ENCODE measurements at places on chromosomes 7 and 10.
A peak's percentile ranks its signal among the peaks of the same experiment; 100 is the strongest.

DNA sequence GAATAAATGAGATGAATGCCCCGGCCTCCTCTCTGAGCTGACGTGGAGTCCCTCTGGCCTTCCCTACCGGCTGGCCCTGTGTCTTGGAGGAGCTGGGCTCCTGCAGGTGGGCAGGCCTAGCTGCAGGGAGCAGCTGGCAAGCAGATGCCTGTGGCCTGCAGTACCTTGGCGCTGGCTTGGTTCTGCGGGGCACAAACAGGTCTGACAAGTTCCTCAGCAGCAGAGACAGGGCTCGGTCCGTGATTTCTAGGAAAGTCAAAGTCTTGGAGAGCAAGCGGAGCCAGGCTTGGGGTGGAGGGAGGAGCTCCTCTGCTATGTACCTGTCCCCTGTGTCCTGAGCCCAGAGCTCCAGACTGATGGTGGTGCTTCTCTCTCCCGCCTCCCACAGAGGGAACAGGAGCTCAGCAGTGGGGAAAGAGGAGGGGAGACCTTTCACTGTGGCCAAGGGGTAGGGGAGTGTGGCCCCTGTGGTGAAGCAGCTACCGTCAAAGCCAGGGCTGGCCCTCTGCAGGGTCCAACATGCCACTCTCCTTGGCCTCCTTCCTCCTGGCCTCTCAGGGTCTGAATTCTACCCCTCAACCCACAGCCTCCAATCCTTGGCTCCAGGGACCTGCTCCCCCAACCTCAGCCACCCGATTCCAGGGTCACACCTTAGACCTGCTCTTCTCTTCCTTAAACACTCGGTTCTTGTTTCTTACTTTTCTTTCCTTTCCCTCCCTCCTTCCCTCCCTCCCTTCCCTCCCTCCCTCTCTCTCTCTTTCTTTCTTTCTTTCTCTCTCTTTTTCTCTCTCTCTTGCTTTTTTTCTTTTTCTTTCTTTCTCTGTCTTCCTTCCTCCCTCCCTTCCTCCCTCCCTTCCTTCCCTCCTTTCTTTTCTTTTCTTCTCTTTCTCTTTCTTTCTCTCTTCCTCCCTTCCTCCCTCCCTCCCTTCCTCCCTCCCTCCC is 20.1 kb downstream of the MYL10 start:
- H3K4me1 ChIP-seq: peaks cover 4% of the 10 kb centered on the region
- no peaks in the 10 kb centered on the region for H3K27me3 ChIP-seq
- H3K4me3 ChIP-seq: no peak overlapping the region
- no peaks in the 10 kb centered on the region for H3K36me3 ChIP-seq

- no peak overlapping the region for H3K27ac ChIP-seq
- no peaks in the 10 kb centered on the region for H3K36me3 ChIP-seq
- no peak overlapping the region for H3K4me3 ChIP-seq
- DNase-seq: no peak
Observed at GRCh38 chr7:143975617-143976016, 21.0 kb downstream of the OR2F1 start.

- H3K4me3 ChIP-seq: no peak overlapping the region
- H3K27me3 ChIP-seq: no peaks in the 10 kb centered on the region
- no peaks in the 10 kb centered on the region for H3K36me3 ChIP-seq
- DNase-seq: no peak
- peaks cover 7% of the 10 kb centered on the region for H3K4me1 ChIP-seq
- H3K27ac ChIP-seq: no peak overlapping the region
Observed at GRCh38 chr10:69496352-69497230, 45.3 kb downstream of the TSPAN15 start.

- H3K27me3 ChIP-seq: no peaks in the 10 kb centered on the region
- no peak for DNase-seq
- peak overlapping the region; percentile 96 for H3K4me3 ChIP-seq
Observed at GRCh38 chr7:155002411-155003091, 373 bp downstream of the PAXIP1 start.

DNA sequence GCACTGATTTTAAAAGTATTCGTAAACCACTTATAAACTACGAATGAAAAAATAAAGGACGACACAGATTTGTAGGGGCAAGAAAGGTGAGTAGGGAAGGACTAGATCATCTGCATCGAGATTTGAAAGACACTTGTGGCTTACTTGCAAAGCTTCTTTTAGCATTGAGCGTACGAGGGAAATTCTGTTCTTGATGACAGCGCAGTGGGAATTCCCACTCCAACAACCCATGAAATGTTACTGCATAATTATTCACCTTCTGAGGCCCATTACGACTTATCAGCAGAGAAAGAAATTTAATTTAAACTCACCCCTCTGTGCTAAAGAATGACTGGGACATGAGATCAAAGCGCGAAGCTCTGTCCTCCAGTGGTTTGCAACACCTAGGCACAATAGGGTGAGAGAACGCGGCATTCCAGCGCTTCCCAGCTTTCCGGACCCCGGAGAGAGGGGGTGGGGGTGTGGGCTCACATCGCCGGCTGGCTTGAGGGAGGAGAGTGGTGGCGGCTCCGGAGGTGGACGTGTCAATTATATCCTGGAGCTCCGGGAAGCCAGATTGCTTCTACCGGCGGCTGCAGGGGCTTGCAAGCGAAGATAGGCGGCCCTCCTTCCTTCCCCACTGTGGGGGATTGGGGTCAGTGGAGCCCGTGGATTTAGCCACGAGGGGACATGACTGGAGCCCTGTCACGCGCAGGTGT is 10.3 kb downstream of the SP8 start:
- no peak overlapping the region for H3K27ac ChIP-seq
- H3K36me3 ChIP-seq: no peaks in the 10 kb centered on the region
- no peak overlapping the region for H3K4me3 ChIP-seq
